ENCODE measurements at places on chromosomes 3 and 15.

DNA sequence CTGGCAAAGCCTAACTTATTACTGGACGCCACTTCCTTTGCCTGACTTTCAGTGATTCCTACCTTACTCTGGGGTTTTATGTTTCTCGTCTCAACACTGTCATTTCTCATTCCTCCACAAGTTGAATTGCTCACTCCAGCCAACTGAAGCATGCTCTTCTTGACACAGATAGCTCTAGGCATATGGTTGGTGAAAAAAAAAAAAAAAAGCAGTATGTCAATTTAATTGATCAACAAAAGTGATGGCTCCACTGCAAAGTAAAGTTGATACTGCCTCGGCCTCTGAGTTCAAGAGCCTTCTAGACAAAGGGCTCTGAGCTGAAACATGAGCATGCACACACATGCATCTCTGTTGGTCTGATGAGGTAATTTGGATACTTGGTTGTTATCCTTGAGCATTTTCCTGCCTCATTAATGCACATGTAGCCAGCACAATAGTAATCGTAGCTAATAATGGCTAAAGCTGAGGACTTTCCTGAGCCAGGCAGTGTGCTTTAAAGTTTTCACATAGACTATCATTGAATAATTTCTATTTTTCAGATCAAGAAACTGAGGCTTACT, 21.4 kb upstream of the UBE2Q2 start:
- DNase-seq: no peak

GRCh38 chr15:89293012-89293411, 41.6 kb downstream of the POLG start:
- no peak for DNase-seq

DNA sequence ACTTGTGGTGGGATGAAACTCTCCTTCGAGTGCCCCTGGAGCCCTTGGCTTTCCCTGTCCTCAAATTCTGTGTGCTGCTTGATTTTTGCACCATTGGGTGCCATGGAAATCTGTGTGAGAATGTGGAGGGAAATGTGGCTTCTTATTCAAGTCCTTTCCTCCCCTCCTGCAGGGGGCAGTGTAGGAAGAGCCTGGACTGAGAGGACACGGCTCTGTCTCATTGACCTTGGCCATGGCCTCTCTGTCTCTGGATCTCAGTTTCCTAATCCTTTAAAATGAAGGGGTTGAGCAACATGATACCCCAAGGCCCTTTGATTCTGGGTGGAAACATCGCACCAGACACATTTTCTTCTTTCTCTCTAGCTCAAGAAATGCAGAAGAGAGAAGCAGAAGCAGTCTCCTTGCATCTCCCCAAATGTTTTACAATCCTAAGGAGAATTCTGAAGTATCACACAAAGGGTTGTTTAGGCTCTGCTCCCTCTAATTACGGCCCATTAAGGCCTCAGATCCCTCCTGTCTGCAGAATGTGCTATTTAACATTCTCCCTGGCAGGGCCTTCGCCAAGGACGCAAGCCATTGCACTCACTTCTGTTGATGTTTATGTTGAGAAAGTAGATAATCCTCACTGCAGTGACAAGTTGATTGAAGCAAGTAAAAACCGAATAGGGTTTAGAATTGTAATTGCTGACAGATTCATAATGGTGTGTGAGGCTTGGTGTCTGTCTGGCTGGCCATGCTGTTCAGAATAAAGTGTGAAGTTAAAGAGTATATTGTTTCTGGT, 169.1 kb downstream of the TPRG1 start:
- DNase-seq: no peak

DNA sequence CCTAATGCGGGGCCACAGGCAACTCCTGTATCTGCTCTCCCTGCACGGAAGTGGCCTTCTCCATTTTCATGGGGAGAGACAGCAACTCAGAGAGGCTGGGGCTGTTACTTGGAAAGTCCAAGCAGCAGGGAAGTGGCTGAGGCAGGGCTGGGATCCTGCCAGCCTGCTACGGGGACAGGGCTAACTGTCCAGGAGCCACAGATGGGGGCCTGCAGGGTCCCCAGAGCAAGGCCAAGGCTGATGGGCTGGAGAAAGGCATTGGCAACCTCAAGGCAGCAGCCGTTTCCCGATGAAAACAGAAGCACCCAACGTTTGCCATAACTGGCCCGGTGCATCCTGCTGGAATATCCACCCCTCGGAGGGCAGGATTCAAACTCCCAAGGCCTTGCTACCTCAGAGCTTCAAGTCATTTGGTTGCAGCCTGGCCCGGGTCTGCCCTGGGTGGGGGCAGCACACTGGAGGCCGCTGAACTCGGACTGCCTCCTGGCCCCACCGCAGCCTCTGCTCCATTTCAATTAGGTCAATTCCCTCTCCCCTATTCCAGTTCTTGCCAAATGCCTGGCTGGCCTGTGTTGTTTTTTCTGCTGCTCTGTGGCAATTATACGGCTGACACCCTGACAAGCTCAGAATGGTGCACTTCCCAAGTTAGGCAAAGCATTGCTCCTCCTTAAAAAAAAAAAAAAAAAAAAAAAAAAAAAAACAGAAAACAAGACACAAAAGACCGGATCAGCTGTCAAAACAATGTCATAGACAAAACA, 143.5 kb downstream of the NUP210 start:
- no peak for DNase-seq

- DNase-seq: no peak
These were observed 46.8 kb downstream of the MGLL start for GRCh38 chr3:127775398-127776109.

DNA sequence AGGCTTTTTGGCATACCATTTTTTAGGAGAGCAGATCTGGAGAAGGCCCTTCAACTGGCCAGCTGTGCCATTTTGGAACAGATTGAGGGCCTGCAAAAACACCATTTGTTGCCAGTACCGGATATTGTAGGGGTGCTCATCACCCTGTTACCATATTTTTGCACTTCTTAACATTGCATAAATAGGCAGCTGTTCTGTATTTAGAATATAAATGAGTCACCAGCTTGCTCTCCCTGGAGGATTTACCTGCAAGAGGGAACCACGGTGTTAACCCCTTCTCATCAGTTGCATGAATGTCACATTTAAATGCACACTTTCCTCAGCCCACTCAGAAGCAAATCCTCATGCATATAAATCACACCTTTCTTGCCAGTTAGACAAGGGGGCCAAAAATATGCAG, 435.6 kb downstream of the ROBO2 start:
- no peak for DNase-seq

- no peak for DNase-seq
These were observed 43.6 kb downstream of the RYR3 start for GRCh38 chr15:33354411-33354810.

DNA sequence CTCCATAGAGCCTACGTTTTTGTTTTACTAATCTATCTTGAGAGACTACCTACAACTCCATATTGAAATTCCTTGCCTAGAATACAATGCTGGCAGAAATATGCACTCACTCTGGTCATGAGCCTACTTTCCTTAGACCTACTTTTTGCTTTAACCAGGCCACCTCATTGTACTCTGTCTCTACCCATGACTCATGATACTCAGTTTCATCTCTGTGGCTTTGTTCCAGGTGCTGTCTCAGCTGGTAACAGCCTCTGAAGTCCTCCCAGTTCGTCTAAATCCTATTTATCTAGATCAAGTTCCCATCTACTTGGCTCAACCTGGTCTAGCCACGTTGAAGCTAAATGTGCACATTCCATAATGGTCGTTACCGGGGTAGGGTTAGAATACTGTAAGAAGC, 536.4 kb downstream of the RSL24D1 start:
- no peak for DNase-seq

- DNase-seq: no peak
These were observed 265.2 kb upstream of the TLE3 start for GRCh38 chr15:70362886-70363285.

DNA sequence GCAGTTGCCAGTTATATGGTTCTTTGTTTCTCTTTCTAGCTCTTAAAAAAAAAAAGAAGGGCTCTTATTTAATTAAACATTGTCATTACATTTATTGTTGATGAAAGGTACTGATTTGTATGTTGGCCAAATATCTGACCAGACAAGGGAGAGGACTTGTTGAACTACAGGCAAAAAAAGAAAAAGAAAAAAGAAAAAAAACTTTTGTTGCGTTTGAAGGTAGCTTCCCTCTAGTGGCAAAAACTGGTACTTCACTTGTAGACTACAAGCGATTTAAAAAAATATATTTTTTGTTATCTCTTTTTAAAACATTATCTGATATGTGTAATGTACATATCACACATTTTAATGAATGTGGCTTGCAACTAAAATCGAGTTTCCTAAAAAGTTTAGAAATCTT, 280.6 kb downstream of the ROBO2 start:
- no peak for DNase-seq

GRCh38 chr3:151919446-151919845, 46.0 kb downstream of the SUCNR1 start:
- DNase-seq: no peak

DNA sequence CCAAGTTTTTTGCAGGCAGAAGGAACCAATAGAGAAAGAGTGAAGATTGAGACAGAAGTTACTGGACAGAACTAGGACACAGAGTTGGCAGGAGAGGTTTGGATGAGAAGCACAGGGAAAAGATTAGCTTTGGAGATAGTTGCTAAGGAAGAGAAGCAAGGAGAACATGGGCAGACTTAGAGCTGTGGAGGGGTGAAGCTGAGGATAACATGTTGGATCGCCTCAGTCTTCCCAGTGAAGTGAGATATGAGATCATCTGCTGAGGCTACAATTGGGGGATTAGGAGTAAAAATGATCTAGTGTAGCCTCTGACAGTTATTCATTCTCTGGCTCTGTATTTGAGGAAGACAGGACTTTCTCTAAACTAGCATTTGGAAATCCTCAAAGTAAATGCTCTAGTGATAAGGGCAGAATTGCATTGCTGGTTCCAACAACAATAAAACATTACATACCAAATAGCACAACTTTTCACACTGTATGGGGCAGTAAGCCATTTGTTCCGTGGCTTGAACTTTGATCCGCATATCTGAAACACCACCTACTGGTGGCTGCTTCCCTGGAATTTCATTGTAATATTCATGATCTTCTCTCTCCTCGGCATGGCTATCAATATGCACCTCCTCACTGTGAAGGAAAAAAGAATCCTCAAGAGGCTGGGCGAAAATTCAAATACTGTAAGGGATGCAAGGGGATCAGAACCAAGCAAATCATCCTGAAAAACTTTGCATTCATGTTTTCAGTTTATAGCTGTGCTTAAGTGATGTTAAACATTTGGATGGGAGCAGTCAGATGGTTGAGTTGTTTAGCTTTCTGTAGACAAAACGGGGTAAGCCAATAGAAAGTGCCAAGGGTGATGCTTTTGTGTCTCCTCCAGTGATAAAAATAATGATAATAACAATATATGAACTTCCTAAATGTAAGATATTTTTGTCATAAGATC, 22.2 kb upstream of the EID1 start:
- DNase-seq: no peak

DNA sequence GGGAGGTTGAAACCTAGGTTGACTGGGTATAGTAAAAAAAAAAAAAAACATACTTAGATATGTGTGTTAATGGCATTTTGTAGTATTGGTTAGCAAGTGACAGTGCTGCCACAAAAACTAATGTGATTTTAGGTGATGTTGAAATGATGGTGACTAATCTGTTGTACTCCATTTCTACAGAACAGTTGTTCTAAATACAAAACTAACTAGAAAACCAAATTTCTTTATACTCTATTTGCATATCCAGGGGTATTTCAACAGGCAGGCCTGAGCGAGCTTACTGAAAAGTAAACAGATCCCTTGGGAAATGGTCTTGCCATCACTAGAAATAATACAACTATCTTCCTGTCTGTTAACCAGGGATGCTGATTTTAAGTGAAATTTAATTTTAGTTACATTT, 20.5 kb downstream of the TSC22D2 start:
- no peak for DNase-seq

DNA sequence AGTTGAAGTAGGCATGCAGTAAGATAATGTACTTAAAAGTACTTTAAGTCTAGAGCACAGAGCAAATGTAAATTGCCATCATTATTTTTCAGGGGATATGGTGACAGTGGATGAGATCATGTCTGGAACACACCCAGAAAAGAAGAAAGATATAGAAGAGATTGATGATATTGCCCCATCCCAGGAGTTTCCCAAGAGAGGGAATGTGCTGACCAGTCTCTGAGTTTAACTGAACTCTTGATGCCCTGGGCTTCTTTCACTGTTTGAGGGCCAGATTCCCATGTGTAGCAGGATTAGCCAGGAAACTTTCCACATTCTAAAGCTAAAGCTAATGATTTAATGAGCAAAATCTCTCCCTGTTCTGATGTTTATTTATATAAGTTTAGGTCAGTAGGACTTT, 366.8 kb upstream of the UMPS start:
- no peak for DNase-seq

DNA sequence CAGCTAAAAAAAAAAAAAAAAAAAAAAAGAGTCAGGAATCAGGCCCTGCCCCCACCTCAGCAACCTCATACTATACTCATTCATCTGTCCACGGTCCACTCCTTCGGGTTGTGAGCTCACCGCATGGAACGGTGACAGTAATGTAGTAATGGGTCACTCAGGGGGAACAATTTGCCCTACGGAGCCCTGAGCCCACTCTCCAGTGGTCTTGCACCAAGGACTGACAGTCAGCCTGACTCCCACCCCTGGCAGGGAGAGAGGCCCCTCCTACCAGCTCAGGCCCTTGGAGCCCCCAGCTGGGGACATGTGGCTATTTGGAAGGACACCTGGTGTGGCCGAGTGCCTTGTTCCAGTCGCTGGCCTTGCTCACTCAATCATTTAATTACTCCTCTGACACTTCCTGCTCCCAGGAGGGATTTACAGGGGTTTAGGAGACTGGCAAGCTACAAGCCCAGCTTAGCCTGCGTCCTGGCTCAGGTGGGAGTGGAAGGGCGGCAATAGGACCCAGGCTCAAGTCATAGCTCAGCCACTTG, 19.9 kb upstream of the CACNA2D2 start:
- no peak for DNase-seq

DNA sequence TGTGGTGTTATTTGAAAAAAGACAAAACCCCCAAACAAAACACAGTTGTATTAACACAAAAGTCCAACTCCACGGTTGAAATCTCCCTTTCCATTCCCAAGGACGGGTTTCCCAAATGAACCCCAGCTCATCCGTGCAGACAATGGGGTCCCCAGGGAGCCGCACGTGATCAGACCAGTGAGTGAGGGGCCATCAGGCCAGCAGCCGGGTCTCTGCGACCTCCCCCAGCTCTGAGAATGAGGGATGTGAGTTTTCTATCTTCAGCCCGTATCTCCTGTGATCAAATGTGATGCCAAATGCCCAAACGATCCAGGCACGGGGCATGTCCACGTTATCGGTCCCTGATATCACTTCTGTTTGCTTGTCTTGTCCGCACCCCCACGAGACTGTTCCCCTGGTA, 138.0 kb downstream of the OPA1 start:
- no peak for DNase-seq

- DNase-seq: no peak
These were observed 34.7 kb downstream of the TM2D3 start for GRCh38 chr15:101617390-101617965.

GRCh38 chr3:85796140-85796539, 837.4 kb downstream of the CADM2 start:
- DNase-seq: no peak

All from NCI-H187 treated with DMSO at 0.1 percent for 48 hours (cell line).